Activated T-helper 1 cell treated with Interleukin-2 at 50 U/mL for 16 hours (primary cell): ENCODE measurements at places on chromosomes 2 and 18.

DNA sequence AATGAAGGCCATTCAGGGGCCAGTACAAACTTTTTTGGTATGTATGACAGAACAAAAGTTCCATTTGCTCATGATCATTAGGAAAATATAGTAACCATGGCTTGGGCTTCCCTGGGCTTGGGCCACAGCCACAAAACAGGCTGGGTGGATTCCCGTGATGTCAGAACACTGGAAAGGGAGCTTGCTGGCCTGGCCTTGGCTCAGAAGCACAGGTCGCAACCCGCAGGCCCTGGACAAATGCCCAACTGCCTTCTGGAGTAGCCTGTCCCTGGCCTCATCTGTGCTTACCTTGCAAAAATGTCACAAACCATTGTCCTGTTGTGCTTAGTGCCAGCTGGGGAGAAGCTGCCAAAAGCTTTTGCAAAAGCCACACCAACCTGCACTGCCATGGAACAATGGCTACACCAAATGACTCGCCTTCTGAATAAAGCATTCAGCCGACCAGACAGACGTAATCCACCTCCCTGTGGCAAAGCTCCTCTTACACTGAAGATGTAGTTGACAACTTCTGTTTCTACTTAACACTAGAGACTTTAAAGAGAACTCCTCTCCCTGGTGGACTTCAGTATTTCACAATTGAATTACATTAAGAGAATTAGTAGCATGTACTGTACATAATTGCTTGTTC, 125.5 kb downstream of the ANKRD44 start:
- no peak for DNase-seq

DNA sequence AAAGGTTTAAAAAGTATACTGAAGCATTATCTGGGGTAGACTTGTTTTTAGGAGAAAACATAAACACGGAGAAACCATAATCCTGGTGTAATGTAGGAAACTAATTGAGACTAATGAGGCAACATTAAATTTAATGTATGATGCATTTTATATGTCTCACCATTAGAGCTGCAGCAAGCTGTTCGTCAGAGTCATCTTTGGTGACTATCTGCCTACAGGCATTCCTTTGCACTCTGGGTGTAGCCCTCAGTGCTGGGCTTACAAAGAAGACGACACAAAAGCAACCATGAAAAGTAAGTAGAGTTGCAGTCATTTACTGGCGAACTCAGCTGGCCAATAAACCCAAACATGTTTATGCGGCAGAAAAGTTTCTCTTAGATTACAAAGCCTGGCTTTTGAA, 415.3 kb upstream of the ZEB2 start:
- DNase-seq: no peak

- DNase-seq: no peak
Measured at GRCh38 chr18:58714821-58715220, 43.6 kb downstream of the MALT1 start.

GRCh38 chr2:204722207-204722606, 176.9 kb downstream of the PARD3B start:
- DNase-seq: no peak

DNA sequence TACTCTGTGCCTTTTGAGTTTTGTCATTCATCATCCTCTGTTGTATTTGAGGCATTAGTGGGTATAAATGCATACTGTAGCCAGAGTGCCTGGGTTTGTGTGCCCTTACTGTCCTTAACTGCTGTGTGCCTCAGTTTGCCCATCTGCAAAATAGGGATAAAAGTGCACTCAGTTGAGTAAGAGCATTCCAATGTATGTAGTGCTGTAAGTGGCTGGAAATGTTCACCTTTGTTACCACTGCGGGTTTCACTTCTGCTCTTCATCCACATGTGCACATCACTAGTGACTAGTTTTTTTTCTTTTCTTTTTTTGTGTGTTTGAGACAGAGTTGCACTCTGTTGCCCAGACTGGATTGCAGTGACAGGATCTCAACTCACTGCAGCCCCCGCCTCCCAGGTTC, 39.9 kb downstream of the PLEKHB2 start:
- no peak for DNase-seq

GRCh38 chr18:79718126-79718525, 38.5 kb downstream of the CTDP1 start:
- DNase-seq: no peak

DNA sequence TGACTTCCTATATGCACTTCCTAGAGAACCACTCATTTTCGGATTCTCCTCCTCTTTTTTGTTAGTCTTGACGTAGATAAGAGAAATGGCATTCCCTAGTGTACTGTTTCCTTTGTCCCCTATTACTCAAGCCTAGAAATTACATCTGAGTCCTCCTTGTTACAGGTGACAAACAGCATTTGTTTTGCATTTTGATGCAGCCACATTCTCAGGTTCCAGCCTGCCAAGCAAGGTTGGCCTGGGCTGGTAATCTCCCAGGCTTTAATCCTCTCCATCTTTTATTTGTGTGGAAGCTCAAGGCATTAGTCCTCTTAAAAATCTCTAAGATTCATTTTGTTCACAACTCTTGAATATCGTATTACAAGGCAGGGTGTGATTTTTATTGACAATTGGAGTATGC, 318.0 kb upstream of the NRP2 start:
- no peak for DNase-seq

GRCh38 chr2:27170581-27171337, 22.0 kb downstream of the TCF23 start:
- DNase-seq: no peak

GRCh38 chr2:49044350-49045079, 109.8 kb downstream of the FSHR start:
- DNase-seq: no peak

- no peak for DNase-seq
Measured at GRCh38 chr18:75305984-75306383, 95.4 kb downstream of the TSHZ1 start.

- no peak for DNase-seq
Measured at GRCh38 chr18:47422524-47422923, 171.1 kb upstream of the SKOR2 start.

- no peak for DNase-seq
Measured at GRCh38 chr2:71596011-71596410, 142.7 kb downstream of the DYSF start.

DNA sequence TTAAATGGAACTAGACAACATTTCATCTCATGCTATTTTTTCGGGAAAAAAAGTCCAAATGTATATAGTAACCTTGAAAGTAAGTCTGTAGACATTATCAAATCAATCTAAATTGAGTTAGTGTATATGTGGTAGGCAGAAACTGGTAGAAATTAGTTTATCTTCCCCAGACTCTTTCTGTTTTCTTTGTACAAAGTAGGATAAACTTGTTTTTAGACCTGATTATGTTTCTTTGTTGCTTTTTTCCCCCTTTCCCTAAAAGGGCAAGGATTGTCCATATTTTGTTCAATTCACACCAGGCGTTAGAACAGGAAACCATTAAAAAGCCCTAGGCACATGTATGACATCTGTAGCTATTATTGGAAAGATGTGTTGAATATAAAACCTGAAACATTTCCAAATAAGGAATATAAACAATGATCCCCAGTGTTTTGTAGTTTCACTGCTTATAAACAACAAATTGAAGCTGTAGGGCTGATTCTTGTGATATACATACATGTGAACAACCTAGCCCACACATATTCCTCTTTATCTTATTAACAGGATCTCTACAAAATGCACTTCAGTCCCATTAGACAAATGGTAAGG, 528.3 kb downstream of the PARD3B start:
- no peak for DNase-seq

DNA sequence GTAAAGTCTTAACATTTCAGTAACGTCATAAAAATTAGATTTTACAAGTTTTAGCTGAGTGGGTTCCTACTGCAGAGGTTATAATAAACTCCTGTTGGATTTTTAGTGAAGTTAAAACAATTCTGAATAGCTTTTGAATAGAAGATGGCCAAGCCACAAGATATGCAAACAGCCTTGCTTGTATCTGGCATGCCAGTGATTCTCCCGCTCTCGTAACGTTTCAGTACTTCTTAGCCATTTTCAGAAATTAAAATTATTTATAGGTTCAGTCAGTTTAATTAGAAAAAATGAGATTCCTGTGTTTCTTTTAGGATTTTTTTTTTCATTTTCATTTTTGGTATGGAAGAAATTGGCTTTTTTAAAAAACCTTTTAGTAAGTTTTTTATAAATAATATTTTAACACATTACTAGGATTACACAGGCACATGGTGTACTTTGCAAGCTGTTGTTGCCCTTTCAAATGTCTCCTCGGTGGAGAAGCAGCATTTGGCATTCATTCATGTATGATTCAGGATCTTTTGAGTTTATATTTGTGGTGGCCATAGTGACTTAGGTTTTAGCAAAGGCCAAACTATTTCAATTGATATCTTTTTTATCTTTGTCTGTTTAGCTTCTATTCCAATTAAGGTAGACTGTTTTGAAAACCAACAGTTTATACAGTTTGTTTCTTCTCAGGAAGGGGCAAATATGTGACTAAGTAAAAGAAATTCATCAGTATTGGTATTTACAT, 30.6 kb upstream of the RND3 start:
- DNase-seq: no peak

GRCh38 chr2:206642075-206643025, at the start of gene FAM237A:
TSS of gene FAM237A (plus strand) at chr2:206642487. CDS start at chr2:206644237, 1,750 bp downstream.
- DNase-seq: no peak

DNA sequence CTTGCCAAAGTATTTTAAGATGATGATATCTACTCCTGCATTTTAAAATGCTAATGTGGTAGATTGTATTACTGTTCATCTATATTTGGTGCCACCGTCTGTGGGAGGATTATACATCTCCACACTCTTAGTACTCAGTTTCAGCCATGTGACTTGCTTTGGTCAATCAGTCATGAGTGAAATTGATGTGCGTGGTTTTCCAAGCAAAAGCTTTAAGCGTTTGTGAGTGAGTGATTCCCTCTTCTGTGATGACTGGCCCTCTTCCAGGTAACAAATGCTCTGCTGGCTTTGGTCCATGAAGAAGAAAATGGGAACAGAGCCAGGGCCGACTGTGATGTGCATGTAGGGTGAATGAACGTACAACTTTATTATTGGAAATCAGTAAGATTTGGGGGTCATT, 330.4 kb downstream of the LPIN1 start:
- no peak for DNase-seq

- DNase-seq: no peak
Measured at GRCh38 chr2:213087040-213087439, 64.4 kb downstream of the IKZF2 start.

- DNase-seq: no peak
Measured at GRCh38 chr18:78770139-78770822, 209.3 kb upstream of the SALL3 start.

DNA sequence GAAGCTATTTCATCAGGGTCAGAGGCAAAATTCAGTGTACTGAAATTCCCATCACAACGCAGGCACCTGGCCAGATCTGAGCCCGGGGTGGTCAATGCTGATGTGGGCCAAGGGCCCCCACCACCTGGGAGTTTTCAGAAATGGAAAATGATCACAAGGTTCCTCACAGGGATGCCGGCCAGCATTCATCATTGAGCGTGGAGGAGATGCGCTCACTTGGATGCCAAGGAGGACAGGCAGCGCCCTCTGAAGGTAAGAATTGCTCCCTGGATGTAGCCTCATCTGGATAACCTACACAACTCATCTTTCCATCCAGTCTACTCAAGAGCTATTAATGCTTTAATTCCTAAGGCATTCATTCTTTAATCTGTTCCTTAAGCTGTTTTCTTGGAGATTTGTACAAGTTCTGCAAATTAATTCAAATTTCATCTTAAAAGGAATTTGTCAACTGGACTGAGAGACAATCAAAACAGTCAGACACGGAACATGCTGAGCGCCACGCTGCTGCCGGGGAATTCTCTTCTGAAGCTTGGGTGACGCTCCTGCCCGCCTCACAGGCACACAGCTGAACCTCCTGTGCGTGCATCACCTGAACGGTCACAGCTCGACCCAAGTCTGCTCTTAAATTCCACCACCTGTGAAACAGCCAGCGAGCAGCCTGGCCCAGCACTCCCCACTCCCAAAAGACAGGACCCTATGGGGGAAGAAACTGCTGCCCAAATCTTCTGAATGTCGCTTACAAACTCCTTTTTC, 206.7 kb downstream of the HDAC4 start:
- no peak for DNase-seq

GRCh38 chr2:203551778-203552177, 16.7 kb upstream of the RAPH1 start:
- DNase-seq: no peak

DNA sequence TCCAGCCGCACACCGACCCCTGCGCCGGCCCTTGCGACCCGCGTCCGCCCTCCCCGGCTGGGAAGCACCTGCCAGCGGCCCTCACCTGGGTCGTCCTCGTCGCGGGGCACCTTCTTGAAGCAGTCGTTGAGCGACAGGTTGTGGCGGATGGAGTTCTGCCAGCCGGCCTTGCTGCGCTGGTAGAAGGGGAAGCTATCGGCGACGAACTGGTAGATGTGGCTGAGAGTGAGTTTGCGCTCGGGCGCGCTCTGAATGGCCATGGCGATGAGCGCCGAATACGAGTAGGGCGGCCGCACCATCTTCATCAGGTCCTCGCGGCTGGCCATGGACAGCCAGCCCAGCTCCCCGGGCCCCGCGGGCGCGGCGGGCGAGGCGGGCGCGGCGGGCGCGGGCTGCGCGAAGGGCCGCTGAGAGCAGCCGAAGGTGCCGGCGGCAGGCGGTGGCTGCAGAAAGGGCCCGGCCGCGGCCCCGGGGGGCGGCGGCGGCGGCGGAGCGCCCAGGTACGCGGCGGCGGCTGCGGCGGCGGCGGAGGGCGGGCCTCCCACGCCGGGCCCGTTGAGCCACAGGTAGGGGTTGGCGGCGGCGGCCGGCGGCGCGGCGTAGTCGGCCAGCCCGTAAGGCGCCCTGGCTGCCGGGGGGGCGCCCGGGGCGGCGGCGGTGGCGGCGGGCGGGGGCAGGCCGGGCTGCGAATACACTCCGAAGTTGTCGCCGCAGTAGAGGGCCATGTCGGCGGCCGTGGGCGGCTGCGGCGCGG, 505 bp downstream of the FOXI3 start:
- no peak for DNase-seq

GRCh38 chr18:50454387-50454988, 79.6 kb downstream of the SKA1 start:
- DNase-seq: no peak

DNA sequence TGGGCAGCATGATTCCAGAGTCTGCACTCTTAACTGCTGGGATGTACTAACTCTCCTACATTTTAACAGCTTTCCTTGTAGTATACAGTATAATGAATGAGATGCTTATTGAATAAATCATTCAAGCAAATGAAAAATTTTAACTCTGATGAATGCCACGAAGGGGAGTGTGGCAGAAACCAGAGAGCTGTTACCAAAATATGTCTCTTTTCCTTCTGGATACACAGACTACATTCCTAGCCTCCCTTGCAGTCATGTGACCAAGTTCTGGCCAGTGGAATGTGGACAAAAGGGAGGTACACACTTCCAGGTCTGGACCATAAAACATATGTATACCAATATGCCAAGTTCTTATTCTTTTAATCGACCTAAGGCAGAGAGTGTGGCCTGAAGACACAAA, 1.7 kb upstream of the EML4 start:
- DNase-seq: no peak

- no peak for DNase-seq
Measured at GRCh38 chr2:188869550-188869949, 104.6 kb upstream of the COL3A1 start.
